ENCODE measurements at places on chromosomes 1 and 21.

- no peak for DNase-seq
Observed at GRCh38 chr1:109717729-109718128, 5.7 kb downstream of the GSTM5 start.

DNA sequence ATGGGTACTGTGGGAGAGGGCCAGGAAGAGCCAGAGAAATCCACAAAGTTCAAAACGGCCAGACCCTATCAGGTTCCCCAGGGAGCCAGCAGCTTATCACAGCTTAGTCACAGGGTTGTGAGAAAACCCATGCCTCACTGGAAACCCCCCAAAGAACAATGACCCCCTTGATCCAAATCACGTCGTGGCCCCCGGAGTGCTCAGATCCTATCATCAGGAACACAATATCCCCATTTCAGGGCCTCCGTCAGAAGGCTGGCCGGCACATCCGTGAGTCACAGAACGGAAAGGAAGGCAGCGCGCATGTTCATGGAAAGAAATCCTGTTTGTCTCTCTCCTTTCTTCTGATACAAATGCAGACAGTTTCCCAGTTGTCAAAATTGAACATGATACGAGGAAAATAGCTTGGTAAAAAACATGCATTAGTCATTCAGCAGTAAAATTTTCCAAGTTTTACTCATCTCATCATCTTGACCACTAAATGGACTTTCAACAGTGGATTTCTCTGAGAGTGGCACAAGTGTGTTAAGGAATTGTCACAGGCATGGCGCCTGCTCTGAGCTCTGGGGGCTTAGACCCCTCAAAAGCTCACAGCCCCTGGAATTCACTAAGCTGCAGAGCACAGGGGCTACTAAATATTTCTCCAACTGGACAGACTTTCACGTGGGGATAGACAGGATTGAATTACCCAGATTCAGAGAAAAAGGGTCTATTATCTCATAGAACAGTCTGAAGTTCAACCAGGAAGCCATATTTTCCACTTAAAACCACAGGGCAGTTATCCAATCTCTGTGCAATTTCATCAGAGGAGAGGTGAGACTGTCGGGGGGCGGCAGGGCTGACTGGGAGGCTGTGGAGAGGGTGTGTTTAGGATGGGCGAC, 124.8 kb downstream of the RIPK4 start:
- no peak for DNase-seq

DNA sequence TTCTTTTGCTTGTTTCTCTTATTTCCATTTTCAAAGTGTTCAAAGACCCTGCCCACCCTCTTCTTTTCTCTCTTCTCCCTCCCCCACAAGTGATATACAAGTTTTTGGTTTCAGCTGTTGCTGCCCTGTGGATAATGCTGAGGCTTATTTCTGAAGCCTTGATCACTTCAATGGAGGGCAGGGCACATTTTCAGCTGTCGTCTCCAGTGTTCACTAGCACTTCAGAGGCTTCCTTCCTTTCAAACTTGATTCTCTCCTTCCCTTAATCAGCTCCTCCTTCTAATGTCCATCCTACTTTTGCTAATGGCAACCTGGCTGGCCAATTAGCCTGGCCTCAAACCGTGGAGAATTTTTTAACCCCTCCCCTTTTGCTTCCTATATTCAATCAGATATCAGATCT, 435.7 kb upstream of the RUNX1 start:
- no peak for DNase-seq

DNA sequence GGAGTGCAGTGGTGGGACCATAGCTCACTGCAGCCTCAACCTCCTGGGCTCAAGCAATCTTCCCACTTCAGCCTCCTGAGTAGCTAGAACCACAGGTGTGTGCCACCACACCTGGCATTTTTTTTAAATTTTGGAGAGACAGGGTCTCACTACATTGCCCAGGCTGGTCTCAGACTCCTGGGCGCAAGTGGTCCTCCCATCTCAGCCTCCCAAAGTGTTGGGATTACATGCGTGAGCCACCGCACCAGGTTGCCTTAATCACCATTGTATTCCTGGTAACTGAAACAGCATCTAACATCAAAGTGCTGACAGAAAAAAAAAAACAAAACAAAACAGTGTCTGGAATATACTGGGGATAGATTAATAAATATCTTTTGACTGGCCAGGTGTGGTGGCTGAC, 18.2 kb downstream of the RPL5 start:
- DNase-seq: no peak

DNA sequence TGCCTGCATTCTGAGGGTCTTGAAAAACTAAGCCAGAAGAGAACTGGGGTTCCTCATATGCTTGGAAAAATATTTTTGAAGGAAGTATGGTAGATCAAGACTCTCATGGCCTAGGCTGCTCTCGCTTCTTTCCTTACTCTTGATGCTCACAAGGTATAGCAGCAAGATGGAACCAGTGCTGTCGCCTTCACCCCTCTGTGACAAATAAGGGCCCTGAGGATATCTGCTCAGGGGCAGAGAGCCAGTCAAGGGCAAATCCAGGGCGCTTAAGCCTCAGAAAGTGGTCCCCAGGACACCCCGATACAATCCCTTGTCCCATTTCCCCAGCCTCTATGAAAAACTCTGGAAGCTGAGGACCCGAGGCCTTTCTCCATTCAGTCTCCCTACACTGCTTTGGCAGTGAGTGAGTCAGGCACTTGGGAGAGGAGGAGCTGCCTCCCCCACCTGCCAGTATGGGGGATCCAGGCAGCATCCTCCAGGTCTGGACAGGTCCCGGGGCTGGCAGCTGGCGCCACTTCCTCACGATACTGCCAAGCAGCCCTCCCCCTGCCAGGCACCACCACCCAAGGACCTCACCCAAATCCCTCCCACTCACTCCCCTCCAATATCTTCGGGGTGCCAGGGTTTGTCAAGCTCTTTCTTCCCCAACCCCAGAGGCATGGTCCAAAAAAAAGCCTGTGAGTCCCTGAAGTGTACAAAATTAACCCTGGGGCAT, 1.3 kb downstream of the IGSF9 start:
- no peak for DNase-seq

GRCh38 chr1:19872190-19872589, 10.0 kb upstream of the OTUD3 start:
- DNase-seq: no peak

- no peak for DNase-seq
Observed at GRCh38 chr1:152109998-152110294, 5.3 kb downstream of the TCHH start.

GRCh38 chr21:39952265-39952664, 85.0 kb downstream of the PCP4 start:
- DNase-seq: no peak

DNA sequence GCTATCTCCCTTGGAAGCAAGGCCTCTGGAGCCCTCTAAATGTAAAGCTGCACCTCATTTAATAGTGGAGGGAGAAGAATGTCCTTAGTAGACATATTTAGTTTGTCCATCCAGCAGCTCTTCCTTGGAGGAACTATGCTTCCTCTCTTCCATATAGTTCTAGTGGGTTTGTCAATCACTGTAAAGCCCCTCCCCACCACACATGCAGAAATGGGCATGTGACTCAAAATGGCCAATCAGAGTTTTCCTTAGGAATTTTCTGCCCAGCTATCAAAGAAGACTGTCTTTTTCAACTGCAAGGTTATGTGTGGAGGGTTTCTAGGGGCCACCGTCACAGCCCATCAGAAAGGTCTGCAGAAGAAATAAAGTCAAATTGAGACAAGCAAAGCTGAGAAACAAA, 175.5 kb downstream of the MIS18A start:
- no peak for DNase-seq

GRCh38 chr1:155801149-155801548, 55.9 kb downstream of the GON4L start:
- no peak for DNase-seq

- DNase-seq: no peak
Observed at GRCh38 chr1:26976621-26977510, 16.6 kb upstream of the KDF1 start.

DNA sequence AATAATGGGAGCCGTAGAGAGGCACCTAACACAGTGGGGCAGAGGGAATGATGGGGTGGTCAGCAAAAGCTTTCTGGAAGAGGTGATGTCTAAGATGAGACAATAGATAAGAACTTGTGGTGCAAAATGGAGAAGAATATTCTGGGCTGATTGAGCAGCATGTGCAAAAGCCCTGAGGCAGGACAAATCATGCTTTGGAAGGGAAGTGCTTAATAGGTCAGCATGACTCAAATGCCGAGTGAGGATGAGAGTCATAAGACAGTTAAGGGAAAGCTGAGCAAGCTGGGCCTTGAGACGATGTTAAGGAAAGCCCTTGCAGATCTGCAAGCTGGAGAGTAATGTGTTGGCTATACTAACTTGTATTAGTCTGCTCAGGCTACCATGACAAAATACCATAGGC, 37.3 kb upstream of the ASB17 start:
- DNase-seq: no peak

- no peak for DNase-seq
Observed at GRCh38 chr1:8423269-8423691, 105.4 kb downstream of the SLC45A1 start.

- DNase-seq: no peak
Observed at GRCh38 chr1:39412892-39413291, 78.5 kb upstream of the BMP8A start.

DNA sequence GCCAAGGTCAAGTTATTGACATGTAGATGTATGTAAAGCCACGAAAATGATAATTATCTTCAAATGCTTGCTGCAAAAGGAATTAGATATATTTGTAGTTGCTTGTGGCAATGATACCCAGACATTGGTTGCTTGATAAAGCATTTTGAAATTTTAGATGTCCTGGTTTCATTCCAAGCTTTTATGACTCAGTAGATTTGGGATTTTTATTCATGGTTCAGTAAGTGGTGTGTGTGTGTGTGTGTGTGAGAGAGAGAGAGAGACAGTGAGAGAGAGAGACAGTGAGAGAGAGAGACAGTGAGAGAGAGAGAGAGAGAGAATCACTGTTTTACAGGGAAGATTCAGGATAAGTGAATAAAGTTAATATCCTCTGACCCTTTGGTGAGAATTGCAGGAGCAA, 498.2 kb upstream of the C1orf87 start:
- no peak for DNase-seq

DNA sequence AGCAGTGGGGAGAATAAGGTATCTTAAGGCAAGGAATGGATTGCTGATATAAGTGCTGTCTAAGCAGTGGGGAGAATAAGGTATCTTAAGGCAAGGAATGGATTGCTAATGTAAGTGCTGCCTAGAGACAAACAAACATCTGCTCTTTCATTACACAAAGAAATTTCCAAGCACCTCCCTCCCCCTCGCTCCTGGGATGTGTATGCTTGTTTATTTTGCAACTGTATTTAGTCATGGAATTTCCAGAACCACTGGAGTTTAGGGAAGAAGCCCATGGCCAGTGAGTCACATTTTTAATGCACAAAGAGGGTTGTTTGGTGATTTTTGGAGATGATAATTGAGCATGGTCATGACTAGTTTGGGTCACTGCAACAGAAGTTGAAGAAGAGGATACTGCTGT, 21.5 kb downstream of the PDPN start:
- DNase-seq: no peak

GRCh38 chr1:112396653-112397471, 848 bp downstream of the CTTNBP2NL start:
- no peak for DNase-seq

DNA sequence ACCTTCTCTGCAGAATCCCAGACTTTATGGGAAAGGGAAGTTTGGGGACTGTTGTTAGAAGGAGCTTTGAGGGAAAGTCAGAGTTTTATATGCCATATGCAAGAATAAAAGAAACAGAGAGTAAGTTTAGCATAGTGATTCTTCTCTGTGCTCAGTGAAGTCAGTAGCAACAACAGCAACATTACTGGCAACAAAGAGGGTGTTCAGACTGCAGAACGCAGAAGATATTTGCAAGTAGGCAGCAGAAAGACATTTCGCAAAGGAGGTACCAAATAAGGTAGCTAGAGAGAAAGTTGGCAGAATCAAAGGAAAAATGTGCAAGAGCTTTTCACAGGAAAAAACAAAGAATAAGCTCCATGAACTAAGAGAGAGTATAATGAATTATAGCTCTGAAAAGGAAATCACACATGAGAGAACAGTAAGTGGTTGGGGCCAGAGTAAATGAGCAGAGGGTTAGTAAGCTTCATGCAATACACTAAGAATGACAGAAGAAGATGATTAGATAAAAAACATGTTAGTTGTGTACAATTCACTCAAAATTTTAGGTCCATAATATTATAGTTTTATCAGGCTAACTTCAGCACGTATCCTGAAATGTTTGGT, 98.1 kb downstream of the NEGR1 start:
- DNase-seq: no peak

- DNase-seq: no peak
Observed at GRCh38 chr1:10117865-10118264, 85.1 kb downstream of the UBE4B start.

GRCh38 chr21:36628106-36628505, 70.8 kb upstream of the SIM2 start:
- no peak for DNase-seq

DNA sequence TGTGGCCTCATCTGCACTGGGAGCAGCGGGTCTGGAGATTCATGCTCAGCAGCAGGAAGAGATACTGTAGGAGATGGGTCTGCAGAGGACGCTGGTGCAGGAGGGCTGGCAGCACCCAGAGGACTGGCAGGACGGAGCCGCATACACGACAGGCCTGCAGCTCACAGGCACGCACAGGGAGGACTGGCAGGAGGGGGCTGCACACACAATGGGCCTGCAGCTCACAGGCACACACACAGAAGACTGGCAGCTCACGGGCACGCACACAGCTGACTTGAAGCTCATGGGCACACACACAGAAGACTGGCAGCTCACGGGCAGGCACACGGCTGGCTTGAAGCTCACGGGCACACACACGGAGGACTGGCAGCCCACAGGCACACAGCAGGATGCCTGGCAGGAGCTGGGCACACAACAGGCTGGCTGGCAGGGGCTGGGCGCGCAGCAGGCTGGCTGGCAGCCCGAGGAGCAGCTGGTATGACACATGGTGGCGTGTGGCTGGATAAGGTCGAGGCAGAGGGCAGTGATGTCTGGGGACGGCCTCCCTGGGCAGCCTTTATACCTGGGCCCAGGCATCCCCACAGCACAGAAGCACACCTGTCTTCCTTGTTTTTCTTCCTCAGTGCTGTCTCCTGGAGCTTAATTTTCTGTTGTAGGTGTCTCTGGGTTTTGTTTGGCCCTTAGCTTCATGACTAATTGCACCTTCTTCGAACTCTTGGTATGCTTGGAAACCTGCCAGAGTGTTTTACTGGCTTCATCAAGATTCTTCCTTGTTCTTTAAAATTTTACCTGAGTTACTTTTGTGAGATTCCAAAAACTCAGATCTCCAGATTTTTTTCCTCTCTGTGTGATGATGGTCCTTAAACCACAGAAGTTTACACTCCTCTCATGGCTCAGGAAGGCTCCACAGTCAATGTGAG, at the start of gene KRTAP12-2:
KRTAP12-2 (minus strand) TSS at position 527 of the 920 bp plus-strand sequence; CDS start at position 486, 41 bp downstream.
- no peak for DNase-seq

All from NT2/D1 (cell line).